ENCODE measurements at places on chromosomes 7 and 10.

- DNase-seq: no peak
Observed at GRCh38 chr7:131302876-131303707, 24.6 kb upstream of the MKLN1 start.

- DNase-seq: no peak
Observed at GRCh38 chr7:147982307-147982706, 608.3 kb upstream of the C7orf33 start.

DNA sequence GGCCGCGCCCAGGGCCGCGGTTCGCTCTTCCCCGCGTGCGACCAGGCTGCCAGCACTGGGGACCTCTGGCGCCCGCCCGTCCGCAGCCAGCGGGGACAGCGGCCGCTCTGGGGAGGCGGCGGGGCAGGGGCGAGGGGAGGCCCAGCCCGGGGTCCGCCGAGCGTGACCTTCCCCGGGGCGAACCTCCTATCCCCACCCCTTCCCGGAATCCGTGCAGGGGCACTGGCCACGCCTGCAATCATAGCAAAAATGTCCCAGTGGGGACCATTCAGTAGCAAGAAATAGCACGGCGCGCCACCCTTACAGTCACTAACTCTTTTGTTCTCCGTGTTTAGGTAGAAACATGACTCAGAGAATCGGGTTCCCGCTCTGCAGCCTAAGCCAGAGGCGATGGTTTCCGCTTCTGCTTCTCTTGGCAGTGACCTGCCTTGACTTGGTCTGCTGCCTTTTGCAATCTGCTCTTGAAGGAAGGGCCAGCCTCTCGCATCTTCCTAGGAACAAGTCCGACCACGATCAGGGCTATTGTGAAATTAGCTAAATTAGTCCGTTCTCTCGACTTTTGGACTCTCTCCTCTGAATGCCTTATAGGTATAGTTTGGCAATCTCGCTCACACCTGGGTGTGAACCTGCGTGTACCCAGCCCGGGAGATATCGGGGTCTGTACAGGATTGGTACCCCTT lies 79.3 kb upstream of the ACBD5 start:
- DNase-seq: no peak

DNA sequence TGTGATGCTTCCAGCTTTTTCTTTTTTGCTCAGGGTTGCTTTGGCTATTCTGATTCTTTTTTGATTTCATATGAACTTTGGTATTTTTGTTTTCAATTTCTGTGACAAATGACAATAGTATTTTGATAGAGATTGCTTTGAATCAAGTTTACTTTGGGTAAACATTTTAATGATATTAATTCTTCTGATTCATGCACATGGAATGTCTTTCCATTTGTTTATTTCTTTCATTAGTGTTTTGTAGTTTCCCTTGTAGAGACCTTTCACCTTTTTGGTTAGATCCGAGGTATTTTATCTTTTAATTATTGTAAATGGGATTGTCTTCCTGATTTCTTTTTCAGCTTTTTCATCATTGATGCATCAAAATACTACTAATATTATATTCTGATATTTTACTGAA lies 93.2 kb downstream of the LANCL2 start:
- DNase-seq: no peak

DNA sequence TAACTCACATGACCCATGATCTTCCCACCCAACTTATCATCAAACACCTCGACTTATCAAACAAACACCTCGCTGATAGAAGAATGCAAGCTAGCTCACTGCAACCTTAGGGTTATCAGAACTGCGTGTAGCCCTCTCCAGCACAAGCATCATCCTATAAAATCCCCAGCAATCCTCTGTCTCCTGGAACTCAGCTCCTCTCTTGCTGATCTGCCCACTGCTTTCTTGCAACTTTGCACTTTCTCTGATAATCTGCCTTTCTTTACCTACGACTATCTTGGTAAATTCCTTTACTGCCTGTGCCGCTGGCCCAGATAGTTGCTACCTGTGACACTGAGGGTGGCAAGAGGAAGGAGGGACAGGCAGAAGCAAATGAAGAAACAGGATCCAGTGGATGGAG lies 210.9 kb downstream of the ACTR3B start:
- DNase-seq: no peak

GRCh38 chr7:149854611-149855360 lies 16.6 kb downstream of the ZNF862 start:
- no peak for DNase-seq

- no peak for DNase-seq
Observed at GRCh38 chr7:41811941-41812340, 109.1 kb upstream of the INHBA start.

GRCh38 chr7:116242178-116242577 lies 31.8 kb downstream of the TES start:
- DNase-seq: no peak

GRCh38 chr7:139915864-139916716 lies 87.0 kb downstream of the TBXAS1 start:
- no peak for DNase-seq

DNA sequence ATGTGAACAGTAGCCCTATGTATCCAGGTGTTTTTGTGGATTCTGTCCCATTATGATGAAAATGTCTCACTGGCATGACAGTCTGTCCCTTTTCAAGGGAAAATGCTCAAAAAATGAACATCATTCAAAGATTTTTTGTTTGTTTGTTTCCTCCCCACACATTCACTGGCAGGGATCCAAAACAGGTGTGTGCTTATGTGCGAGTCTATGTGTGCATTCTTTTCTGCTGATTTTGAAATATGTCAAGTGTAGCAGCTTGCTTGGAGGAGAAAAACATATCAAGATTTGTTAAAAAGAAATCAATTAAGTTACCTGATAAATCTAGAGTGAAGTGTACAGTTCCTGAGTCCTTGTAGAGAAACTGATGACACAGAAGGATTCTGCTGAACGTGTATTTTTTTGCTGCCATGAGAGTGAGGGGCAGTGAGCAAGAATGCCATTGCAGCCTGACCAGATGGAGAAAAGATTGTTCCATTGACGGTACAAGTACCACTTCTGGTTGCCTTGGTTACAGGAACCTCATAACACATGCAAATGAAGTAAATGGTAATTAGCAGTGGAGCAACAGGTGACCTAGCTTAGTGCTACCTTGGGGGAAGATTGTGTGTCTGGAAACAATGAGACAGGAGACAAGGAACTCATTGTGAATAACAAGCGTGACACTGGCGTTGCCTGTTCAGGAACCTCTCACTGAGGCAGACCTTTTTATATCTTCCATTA lies 277.4 kb upstream of the PHYHIPL start:
- DNase-seq: no peak

- no peak for DNase-seq
Observed at GRCh38 chr7:99235925-99236324, 28.0 kb upstream of the KPNA7 start.

- no peak for DNase-seq
Observed at GRCh38 chr10:17022896-17023295, 106.7 kb downstream of the CUBN start.

DNA sequence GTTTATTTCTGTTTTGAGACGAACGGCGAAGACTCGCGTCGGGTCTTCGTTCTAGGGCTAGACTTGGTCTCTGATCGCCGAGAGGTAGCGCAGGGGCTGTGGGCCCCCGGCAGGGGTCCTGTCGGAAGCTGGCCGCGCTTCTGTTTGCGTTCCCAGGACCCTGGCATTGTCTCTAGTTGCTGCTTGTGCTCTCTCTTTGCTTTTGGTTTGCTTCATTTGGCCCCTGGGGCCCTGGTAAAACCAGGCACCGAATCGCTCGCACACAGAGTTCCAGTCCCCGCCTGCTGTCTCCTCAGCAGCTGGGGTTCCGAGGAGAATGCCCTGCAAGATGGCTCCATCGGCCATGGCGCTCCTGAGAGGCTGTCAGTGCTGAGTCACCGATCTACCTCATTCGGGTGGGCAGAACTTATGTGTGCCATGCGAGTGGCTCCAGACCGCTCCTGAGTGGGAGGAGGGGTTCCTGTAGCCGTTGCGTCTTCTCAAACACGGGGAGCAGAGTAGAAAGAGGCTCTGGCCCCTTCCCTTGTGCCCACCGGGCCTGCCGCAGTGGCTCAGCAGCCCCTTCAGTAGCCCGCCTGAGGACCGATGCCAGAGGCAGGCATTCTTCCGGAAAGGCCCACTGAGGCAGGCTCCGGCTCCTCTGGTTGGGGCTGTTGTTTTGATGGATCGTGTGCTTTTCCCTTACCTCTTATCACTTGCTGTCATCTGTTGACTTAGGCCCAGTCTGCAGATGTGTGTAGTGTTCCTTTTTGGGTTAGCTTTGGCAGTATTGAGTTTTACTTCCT lies 826 bp downstream of the CHPF2 start:
- DNase-seq: peak; percentile 78

- no peak for DNase-seq
Observed at GRCh38 chr7:95772771-95773581, 622 bp downstream of the DYNC1I1 start.

DNA sequence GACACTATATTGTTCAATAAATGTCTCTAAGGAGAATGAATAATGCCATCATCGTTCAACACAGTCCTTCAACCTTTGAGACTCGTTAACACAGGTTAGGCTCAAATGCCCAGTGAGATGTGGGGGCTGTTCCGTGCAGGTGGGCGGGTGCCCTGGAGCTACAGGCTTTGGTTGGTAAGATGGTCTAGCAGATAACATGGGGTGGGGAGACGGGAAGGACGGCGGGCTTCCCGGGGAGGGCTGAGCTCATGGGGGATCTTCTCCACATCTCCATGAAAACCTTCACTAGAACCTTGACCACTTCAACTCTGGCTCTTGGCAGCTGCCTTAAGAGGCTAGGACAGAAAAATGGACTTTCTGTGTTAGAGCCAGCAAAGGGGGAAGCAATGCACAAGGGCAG lies 134.1 kb upstream of the TCERG1L start:
- no peak for DNase-seq

DNA sequence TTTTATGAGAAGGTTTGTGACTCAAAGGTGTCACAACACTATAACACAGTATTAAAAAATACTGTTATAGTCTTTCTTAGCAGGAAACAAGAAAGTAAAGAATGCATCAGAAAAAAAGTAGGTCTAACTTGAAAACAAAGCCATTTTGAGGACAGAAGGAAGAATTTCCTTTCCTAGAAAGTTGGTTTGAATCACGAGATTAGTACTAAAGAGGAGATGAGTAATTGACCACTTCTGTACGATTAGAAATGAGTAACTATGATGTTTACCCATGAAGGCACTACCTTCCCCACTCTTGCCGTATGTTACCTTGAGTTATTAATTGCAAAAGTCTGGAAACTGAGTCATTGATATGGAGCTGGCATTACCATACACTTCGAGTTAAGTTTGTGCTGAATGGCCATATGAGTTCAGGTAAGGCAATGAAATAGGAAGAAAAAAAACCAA lies 65.2 kb downstream of the FAM185A start:
- DNase-seq: no peak

DNA sequence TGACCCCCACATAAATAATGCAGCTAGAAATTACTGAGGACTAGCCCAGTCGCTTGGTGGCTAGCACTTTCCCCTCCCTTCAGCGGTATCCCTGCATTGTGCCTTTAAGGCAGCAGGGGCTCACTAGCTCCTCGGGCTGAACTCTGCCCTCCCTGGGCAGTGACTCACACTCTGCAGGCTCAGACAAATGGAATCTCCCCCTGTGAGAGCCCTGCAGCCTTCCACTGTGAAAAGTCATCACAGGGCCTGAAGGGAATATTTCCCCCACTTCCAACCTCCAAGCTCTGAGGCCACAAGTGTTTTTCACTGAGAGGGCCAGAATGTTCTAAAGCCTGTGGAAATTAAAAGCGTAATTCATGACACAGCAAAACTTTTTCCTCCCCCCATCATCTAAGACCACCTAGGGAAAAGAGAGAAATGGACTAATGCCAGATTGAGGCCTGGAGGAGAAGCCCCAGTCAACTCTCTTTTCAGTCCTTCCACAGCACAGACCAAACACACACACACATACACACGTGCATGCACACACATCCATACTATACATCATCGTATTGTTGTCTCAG lies 93.6 kb upstream of the COL1A2 start:
- no peak for DNase-seq

- DNase-seq: no peak
Observed at GRCh38 chr10:58645416-58646146, 132.9 kb downstream of the BICC1 start.

- no peak for DNase-seq
Observed at GRCh38 chr7:68256295-68256694, 1259.7 kb downstream of the TYW1 start.

GRCh38 chr10:52778511-52779392 lies 6.2 kb upstream of the MBL2 start:
- no peak for DNase-seq

DNA sequence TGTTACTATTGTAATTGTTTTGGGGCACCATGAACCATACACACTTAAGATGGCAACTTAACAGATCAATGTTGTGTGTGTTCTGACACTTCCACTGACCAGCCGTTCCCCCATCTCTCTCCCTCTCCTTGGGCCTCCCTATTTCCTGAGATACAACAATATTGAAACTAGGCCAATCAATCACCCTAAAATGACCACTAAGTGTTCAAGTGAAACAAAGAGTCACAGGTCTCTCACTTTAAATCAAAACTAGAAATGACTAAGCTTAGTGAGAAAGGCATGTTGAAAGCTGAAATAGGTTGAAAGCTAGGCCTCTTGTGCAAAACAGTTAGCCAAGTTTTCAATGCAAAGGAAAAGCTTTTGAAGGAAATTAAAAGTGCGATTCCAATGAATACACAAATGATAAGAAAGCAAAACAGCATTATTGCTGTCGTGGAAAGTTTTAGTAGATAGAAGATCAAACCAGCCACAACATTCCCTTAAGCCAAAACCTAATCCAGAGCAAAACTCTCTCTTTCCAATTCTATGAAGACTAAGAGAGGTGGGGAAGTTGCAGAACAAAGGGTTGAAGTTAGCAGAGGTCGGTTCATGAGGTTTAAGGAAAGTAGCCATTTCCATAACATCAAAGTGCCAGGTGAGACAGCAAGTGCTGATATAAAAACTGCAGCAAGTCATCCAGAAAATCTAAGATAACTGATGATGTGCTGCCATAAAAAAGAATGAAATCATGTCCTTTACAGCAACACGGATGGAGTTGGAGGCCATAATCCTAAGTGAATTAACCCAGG lies 90.6 kb downstream of the MTPN start:
- no peak for DNase-seq

- no peak for DNase-seq
Observed at GRCh38 chr10:29737074-29737593, 102.4 kb upstream of the SVIL start.
